Stimulated activated CD4-positive, alpha-beta T cell treated with anti-CD3 and anti-CD28 coated beads, Interleukin-15, amount 100 ng/mL, for 1 hour (primary cell): ENCODE measurements at places on chromosomes 3 and 15.

- DNase-seq = no peak
Observed at GRCh38 chr3:104610730-104611652, 755.7 kb upstream of the ALCAM start.

GRCh38 chr3:195187609-195188425 is 83.1 kb downstream of the XXYLT1 start:
- no peak for DNase-seq

- DNase-seq = no peak
Observed at GRCh38 chr3:105933871-105934270, 65.1 kb upstream of the CBLB start.

DNA sequence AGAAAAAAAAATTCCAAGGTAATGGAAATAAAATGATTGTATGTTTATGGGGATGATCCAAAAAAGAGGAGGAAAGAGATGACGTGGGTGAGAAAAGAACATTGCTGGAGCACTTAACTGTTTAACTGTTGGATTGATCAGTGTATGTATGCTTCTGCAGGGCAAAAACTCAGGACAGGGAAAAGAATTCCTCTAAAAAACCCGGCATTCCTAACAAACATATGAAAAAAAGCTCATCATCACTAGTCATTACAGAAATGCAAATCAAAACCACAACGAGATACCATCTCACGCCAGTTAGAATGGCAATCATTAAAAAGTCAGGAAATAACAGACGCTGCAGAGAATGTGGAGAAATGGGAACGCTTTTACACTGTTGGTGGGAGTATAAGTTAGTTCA is 1.6 kb upstream of the PHLDB2 start:
- DNase-seq = no peak

DNA sequence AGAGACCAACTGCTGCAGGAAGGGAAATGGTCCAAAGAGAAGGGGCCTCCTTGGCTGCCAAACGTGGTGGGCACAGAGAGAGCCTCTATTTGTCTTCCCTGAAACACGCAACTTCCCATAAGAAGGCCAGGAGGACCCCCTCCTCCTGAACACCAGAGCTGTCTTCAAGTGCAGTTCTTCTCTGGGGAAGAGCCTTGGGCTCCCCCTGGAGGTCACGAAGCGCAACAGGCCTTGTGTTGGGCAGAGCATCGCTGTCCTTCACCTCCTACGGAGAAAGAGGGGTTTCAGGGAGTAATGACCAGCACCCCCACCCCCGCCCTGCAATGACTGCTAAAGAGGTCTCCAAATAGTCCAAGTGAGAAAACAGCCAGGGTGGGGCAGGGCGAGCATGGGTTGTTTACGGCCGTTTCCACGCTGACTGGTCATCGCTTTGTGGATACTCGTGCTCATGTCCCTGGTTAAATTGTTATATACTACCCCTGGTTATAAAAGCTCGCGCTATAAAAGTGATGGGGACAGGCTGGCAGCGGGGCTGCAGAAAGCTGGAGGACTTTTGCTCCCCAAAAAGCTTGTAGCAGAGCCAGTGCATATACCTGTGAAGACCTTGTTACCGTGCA is 397.5 kb upstream of the ATP10A start:
- DNase-seq = no peak

- no peak for DNase-seq
Observed at GRCh38 chr3:190537146-190537545, 23.3 kb downstream of the IL1RAP start.

- DNase-seq = no peak
Observed at GRCh38 chr15:83278191-83278590, 6.3 kb downstream of the BNC1 start.

- no peak for DNase-seq
Observed at GRCh38 chr3:100027321-100027720, 87.0 kb downstream of the FILIP1L start.
